ENCODE measurements at places on chromosomes 13 and 19.

DNA sequence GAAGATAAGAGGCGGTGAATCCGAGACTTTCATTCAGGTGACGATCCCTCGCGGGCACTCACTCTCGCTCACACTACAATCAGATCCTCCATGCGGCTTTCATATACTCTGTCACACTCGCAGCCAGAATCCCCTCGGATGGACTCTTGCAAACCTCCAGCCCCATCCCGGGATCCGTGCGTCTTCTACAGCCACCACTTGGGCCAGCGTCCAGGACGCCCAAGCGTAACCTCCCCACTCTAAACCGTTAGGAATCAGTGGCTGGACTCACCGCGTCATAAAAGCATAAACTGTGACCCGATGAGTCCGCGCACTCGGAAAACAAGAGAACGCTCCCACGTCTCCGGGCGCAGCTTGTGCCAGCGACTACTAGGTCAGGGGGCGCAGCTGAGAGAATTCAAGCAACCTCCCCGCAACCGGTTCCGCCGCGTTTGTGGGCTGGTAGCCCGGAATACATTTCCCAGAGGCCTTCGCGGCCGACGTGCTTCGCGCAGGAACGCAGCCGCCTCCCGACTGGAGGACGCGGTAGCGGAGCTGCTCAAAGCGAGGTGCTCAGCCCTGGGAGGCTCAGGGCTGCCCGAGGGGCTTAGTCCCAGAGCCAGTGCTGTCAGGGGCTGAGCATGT, 27.6 kb downstream of the ZNF607 start:
- peak; percentile 44 for DNase-seq

DNA sequence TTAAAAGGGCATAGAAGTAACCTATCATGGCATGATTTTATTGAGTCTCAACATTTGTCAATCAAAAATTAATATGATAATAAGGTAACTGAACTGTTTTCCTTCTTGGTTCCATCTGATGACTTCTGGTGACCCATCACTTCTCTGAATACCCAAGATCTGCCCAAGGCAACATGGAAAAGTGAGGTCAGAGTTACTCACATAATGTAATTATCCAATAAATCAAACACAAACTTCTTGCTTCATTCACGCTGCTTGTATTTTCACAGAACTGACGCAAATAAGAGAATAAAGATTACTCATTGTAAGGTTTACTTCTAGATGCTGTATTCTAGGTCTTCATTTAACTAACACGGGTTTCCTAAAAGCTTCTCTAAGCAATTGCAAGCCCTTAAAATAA, 361.6 kb downstream of the RBM26 start:
- no peak for DNase-seq

- no peak for DNase-seq
Measured at GRCh38 chr19:47540748-47541147, 25.9 kb upstream of the NAPA start.

GRCh38 chr13:103195762-103196161, 129.5 kb upstream of the SLC10A2 start:
- no peak for DNase-seq

DNA sequence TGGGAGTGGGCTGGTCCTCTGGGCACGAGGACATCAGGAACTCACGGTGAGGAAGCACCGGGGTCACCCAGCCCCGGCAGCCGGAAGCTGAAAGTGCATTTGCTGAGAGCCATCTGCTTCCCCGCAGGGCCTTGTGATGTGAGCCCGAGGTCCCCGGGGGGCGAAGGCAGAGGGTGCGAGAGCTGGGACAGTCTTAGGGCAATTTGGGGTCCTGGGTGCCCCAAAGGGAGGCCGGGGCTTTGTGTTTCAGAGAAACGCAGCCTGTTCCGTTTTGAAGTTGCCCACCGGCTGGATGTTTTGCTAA, 4.8 kb downstream of the F2RL3 start:
- DNase-seq, result no peak

DNA sequence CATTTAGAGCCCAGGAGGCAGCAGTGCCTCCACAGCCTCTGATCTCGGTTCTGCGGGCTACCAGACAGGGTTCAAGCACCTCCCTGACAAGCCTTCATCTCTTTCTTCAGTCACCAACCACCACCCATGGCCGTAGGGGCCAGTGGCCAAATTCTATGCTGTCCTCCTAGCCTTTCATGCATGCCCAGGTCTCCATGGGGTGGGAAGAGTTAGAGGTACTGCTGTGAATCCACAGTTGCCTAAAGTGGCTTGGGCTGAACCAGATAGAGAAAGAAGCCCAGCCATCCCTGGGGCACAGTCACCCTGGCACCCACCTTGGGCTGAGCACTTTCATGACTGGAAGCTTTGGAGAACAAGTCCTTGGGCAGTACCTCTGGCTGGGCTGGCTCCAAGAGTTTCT, 97.4 kb downstream of the ZDHHC20 start:
- no peak for DNase-seq

DNA sequence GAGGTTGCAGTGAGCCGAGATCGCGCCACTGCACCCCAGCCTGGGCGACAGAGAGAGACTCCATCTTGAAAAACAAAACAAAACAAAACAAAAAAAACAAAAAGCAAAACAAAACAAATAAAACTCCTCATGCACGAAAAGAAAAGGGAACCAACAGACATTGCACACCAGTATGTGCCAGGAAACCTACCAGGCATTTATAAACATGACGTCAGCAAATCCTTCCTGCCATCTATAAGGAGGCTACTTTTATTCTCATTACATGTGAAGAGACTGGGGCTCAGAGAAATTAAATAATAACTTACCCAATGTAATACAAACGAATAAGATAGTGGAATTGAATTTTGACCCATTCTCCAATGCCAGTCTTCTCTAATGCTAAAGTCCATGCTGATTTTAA, 197.2 kb downstream of the NUFIP1 start:
- no peak for DNase-seq

DNA sequence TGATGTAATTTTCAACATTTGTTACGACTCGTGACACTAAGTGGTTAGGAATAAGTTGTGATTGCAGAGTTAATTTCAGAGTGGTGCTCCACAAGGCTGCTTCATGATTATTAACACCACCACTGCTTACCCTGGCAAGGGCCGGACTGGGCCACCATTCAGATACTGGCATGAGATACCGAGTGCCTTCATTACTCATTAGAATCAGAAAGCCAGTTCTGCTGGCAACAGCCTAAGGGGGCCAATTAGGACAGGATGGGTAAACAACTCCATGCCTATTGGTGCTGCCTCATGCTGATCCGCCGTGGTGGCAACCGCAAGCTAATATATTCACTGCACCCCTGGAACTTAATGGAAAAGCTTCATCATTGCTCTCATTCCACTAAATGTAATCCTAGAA, 575.1 kb downstream of the EFNB2 start:
- no peak for DNase-seq

- no peak for DNase-seq
Measured at GRCh38 chr13:52105841-52106240, 23.0 kb downstream of the NEK5 start.

DNA sequence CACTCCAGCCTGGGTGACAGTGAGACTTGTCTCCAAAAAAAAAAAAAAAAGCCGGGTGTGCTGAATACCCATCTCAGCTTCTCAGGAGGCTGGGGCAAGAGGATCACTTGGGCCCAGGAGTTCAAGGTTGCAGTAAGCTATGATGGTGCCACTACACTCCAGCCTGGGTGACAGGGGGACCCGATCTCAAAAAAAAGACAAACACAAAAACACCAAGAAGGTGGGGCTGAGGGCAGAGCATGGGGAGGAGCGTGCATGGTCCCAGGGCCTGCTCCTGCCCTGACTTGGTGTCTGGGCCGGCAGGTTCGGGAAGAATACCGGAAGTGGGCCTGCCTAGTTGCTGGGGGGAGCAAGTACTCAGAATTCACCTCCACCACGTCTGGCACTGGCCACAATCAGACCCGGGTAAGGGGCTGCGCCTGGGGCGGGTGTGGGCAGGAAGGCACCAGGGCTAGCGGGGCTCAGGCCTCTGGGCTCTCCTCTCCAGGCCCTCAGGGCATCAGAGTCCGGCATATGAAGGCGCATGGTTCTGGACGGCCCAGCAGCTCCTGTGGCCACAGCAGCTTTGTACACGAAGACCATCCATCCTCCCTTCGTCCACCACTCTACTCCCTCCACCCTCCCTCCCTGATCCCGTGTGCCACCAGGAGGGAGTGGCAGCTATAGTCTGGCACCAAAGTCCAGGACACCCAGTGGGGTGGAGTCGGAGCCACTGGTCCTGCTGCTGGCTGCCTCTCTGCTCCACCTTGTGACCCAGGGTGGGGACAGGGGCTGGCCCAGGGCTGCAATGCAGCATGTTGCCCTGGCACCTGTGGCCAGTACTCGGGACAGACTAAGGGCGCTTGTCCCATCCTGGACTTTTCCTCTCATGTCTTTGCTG, 11.3 kb downstream of the DDX39A start:
- DNase-seq, result no peak

- DNase-seq, result no peak
Measured at GRCh38 chr13:110128546-110128945, 178.4 kb downstream of the COL4A1 start.

- DNase-seq, result no peak
Measured at GRCh38 chr13:95523598-95523997, 28.9 kb upstream of the CLDN10 start.

DNA sequence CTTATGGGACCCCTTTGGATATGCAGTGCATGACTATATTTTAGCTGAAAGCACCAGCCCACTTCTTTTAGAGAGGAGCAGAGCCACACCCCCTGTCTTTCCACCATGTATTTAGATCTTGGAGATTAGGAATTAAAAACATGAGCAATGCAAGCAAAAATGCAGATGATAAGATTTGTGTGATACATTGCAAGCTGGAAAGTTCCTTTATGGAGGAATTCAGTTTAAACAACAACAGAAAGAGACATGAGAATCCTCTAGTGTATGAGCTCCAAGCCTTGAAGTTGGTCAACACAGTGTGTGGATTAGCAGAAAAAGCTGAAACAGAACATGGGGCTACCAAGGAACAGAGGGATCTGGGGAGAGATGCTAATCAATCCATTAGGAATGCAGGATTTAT, 529.8 kb upstream of the NBEA start:
- DNase-seq, result no peak

DNA sequence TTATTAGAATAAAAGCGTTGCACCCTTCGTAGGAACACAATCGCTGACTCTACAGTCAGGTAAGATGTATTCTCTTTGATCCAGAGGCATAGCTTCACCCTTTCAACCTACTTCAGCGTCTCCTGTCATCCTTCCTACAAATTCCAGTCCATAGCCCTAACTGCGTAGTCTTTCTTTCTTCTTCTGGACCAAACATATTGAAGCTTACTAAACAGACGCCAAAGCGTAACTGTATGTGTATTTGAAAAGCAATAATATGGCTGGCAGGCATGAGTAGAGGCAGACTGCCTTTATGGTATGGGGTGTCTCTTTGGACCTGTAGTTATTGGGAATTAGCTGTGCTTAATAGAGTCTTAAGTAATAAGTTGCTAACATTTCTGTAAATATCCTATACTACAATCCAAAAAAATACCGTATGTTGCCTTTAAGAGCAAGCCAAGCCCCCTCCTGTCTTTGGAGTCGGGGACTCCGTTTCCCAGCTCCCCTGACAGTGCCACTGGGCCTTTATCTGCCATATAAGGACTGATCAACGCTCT, 392 bp upstream of the ZNF548 start:
- no peak for DNase-seq

- DNase-seq, result no peak
Measured at GRCh38 chr19:48393559-48394330, at the start of gene GRIN2D. Gene GRIN2D (plus strand): TSS chr19:48393668. CDS start chr19:48398393, 4,725 bp downstream.

DNA sequence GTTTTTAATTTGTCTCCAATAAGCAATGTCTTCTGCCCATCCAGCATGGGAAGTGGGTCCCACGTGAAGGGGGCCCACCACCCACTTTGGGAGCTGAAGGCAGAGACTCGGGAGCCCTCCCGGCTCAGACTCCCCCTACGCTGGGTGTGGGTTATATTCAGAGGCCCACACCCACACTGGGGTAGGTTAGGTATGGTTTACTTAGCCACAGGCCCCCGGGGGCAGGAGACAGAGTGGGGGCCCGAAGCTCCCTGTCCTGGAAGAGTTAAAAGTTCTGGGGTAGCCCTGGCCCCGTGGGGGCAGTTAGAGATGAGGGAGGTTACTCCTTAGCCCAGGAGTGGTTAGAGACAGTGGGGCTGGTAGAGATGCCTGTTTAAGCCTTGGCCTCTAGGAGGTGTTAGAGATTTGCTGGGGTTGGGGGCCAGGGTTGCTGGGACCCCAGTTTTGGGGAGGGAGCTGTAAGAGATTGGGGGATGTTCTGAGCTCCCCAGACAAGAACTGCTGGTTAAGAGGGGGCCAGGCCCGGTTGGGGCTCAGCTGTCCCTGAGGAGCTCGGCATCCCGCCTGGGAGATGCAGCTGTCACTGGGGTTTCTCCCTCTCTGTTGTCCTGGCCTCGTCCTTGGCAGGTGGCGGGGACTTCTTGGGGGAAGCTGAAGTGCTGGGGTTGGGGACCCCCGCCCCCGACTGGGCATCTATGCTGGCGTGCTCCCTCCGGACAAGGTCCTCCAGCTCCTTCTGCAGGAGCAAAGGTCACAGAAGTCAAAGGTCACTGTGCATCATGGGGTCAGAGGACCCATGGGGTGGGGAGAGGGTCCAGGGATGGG, 712 bp upstream of the RINL start:
- no peak for DNase-seq

- DNase-seq, result no peak
Measured at GRCh38 chr13:111165241-111166010, 50.3 kb downstream of the ARHGEF7 start.

DNA sequence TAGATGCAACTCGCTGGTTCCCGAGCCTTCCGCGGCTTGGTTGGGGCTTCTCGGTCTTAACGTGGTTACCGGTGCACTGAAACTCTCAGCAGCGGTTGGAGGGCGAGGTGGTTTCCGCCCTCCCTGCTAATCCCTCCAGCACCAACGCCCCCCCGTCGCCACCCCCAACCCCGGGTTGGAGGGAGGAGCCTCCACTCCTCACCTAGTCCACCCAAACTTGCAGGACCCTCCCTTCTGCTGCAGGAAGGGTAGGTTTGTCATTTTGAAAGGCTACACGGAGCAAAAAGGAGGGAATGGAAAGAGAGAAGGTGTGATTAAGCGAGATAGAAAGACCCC, 465.0 kb downstream of the ITGBL1 start:
- DNase-seq, result no peak

DNA sequence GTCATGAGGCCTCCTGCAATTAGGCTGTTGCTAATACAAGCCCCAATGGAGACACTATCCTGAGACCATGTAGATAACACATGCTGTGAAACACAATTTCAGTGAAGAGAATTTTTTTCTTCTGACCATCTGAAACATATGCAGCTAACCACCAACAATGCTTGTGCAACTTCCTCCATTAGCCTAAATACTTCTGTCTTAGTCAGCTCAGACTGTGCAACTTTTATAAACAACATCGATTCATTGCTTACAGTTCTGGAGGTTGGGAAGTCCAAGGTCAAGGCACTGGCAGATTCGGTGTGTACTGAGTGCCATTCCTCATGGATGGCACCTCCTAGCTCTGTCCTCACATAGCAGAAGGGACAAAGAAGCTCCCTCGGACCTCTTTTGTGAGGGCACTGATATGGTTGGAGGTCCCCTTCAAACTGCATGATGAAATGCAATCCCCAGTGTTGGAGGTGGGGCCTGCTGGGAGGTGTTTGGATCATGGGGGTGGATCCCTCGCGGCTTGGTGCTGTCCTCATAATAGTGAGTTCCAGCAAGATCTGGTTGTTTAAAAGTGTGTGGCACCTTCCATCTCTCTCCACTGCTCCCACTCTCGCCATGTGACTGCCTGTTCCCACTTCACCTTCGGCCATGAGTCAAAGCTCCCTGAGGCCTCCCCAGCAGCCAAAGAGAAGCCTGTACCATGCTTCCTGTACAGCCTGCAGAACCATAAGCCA, 27.7 kb downstream of the STK24 start:
- no peak for DNase-seq
